ENCODE measurements at places on chromosomes 12 and 14.

DNA sequence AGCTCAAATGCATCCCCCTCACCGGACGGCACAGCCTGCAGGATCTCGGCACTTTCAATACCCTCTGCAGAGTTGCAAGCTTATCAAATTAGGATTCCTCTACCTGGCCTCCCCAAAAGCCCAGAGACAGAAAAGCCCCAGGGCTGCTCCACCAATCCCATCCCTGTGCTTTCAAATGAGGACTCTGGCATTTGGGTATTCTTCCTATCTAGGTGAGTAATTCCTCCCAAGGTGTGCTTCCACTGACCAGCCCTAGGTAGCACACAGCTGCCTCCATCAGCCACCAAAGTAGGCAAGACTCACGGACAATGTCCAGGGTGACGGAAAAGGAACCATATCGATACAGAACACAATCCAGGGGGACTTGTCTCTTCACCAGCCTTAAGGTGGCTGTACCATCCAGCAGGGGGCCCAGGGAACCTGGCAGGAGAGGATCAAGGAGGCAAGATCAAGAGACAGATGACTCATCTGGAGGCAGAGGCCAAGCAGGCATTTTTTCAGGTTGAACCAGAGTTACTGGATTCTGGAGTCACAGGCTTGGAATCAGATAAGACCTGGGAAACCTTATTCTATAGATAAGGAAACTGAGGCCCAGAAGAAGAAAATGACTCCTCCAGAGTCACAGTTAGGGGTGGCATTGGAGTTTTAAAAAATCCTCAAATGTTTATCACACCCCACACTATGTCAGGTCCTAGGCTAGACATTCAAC is 9.9 kb downstream of the PMEL start:
- no peak for DNase-seq

- DNase-seq = no peak
Observed at GRCh38 chr14:82779301-82779700, 1245.6 kb upstream of the SEL1L start.

GRCh38 chr14:64707661-64708060 is 3.4 kb downstream of the PLEKHG3 start:
- no peak for DNase-seq

GRCh38 chr12:12004524-12004923 is 66.2 kb upstream of the BCL2L14 start:
- no peak for DNase-seq

DNA sequence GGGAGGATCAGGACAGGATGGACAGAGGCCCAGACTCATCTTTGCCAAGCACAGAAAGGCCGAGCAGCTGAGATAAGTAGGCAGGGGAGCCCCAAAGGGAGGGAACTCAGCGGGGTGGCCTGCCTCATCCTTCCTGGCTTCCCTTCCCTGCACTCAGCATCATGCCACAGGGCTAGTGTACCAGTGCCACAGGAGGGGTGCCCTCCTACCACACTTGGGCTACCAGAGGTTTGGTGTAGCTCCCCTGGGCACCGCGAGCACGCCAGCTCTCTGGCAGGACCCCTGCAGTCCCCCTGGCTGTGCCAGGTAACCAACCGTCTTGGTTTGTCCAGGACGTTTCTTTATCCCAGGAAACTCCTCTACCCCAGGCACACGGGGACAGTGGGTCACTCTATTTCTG is 123.5 kb downstream of the ESRRB start:
- DNase-seq = no peak

DNA sequence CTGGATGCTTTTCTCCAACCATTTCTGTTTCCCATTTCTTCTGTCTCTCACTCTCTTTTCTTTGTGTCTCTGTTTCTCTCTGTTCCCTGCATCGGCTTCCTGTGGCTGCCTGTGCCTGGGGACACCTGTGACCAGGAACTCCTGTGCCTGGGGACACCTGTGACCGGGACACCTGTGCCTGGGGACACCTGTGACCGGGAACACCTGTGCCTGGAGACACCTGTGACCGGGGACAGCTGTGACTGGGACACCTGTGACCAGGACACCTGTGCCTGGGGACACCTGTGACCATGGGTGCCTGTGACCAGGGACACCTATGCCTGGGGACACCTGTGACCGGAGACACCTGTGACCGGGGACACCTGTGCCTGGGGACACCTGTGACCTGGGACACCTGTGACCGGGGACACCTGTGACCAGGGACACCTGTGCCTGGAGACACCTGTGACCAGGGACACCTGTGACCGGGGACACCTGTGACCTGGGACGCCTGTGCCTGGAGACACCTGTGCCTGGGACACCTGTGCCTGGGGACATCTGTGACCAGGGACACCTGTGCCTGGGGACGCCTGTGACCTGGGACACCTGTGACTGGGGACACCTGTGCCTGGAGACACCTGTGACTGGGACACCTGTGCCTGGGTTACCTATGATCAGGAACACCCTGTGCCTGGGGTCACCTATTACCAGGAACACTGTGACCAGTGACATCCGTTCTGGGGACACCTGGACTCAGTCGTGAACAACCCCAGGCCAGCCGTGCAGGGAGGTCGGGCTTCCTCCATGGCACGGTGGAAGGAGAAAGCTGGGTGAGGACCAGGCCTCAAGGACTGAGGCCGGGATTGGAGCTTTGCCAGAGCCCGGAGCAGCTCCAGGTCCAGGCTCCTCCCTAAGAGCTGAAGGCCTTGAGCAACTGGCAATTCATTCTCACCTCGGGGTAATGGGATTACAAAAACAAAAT is 23.4 kb upstream of the FBRSL1 start:
- DNase-seq = peak; percentile 40

GRCh38 chr12:44842669-44843068 is 33.4 kb downstream of the NELL2 start:
- DNase-seq = no peak

- DNase-seq = no peak
Observed at GRCh38 chr12:42483521-42483790, 106.1 kb downstream of the PRICKLE1 start.

GRCh38 chr12:43742106-43742505 is 16.5 kb downstream of the PUS7L start:
- DNase-seq = no peak

DNA sequence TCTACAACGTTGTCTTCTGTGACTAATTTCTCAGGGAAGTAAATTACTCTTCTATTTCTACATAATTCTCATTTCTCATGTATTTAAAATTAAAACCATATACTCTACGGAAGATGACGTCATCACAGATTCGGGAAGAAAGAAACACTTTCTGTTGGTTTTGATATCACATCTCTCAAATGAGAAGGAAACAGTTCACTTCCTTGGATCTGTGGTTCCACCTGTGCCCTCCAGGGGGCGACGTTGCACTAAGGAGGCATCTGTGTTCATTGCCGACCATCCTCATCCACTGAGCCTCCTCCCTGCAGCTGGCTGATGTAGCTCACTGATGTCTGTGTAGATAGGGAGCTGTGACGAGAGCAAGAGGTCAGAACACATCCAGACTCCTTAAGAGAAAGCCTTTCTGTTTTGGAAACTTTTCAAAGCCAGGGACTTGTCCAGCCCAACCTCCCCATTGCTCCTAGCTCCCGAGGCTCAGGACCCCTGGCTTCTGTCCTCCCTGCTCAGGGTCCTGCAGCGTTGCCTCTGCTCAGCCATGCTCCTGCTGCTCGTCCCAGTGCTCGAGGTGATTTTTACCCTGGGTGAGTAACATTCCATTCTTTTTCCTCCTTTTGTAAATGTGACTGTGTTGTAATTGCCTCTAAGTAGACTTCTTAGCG is 172.7 kb upstream of the OR4E1 start:
- no peak for DNase-seq

GRCh38 chr12:94299846-94300245 is 151.5 kb downstream of the PLXNC1 start:
- no peak for DNase-seq

DNA sequence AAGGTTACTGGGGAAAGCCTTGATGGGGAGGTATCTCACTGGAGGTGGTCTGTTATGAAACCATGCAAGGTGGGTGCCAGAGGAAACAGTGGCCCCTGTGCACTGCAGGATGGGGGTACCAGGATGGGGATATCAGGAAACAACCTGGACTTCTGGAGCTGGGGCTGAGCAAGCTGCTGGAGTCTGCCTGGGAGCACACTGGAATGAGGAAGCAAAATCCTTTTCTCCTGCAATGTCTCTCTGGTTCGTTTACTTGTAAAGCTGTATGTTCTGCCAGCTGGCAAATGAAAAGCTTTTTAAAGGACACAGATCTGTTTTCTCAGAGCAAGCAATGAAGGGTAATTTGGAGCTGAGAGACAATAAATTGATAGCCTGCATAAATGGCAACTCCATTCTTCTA is 23.2 kb upstream of the SERPINA1 start:
- DNase-seq = no peak

GRCh38 chr12:91413581-91414546 is 231.2 kb upstream of the DCN start:
- DNase-seq = no peak

DNA sequence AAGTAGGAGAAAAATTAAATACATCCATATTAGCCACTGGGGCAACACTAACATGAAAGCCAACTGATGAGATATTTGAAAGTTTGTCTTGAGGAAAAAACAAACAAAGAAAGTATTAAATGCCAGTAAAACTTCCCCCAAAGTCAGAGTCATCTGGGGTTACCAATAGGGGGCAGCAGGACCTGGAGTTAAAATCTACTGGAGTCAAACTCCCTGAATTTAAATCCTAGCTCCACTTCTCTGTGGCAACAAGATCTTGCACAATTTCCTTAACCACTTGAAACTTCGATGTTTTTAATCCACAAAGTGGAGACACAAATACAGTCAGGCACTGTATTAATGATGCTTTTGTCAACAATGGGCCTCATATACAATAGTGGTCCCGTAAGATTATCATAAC is 14.4 kb downstream of the PLEKHG7 start:
- DNase-seq = no peak

DNA sequence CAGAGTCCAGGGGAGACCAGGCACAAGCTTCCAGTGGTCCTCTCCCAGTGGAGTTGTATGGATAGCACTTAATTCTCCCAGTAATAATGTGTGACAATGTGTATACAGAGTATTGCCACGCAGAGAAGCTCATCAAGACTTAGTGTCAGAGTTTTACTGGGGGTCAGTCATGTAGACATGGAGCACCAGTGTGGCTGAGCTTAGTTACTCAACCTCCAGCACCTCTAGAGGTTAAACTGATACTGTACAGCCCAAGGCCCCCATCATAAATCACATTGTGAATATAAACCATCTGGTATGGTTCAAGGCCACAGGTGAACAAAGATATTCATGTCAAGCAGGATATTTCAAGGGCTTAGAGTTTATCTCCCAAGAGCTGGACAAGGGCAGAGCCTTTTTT is 378.1 kb upstream of the TMPO start:
- DNase-seq = no peak

GRCh38 chr12:104667139-104667538 is 210.4 kb downstream of the CHST11 start:
- no peak for DNase-seq

GRCh38 chr12:104387190-104387589 is 69.6 kb upstream of the CHST11 start:
- no peak for DNase-seq

GRCh38 chr14:33986804-33987203 is 35.9 kb upstream of the EGLN3 start:
- DNase-seq = no peak

GRCh38 chr12:68904351-68904962 is 28.5 kb downstream of the CPM start:
- DNase-seq = no peak

GRCh38 chr12:42730291-42730690 is 140.7 kb upstream of the PRICKLE1 start:
- DNase-seq = no peak

DNA sequence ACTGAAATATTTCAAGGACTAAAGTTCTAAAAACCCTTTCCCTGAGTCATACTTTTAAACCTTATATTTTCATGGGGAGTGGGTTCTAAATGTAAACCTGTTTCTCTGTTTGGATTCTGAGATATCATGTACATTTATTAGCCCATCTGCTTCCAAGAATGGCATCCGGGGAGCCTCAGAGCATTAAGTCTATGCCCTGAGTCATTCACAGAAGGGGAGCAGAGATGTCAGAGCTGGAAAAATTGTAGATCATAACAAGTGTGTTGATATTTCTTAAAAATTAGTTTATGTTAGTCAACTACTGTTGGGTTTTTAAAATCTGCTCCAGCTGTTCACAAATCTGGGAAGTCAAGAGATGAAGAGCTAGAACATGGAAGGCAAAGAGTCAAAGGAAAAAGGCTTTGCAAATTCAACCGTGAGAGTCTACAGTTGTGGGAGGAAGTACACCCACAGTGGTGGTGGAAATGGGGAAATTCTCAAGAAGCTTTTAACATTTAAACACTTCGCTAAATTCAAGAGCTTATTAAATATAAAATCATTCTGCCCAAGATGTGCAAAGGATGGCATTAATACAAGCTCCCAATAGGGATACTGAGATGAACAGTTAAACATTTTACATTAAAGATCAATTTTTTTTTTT is 70.5 kb upstream of the FLRT2 start:
- no peak for DNase-seq

DNA sequence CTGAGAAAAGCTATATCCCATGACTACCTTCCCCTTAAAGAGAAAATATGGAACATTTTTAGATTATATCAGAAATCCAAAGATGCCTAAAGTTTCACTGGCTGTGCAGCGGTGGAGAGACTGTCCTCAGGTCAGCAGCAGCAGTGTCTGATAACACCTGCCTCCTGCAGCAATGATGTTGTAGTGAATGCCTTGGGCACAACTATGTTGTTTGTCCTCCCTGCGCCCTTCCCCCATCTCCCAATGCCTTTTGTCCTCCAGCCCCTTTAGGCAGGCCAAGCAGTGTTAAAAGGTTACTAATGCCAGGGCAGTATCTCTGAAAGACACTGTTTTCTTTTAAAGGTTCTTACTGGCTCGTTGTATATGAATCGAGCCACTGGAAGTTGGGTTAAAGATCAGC is 13.2 kb downstream of the RTRAF start:
- no peak for DNase-seq

GRCh38 chr12:113044516-113044915 is 12.0 kb upstream of the DTX1 start:
- DNase-seq = no peak

Data from Right ventricle myocardium superior (tissue), 1 donor.